ENCODE measurements at places on chromosomes 12 and 14.

DNA sequence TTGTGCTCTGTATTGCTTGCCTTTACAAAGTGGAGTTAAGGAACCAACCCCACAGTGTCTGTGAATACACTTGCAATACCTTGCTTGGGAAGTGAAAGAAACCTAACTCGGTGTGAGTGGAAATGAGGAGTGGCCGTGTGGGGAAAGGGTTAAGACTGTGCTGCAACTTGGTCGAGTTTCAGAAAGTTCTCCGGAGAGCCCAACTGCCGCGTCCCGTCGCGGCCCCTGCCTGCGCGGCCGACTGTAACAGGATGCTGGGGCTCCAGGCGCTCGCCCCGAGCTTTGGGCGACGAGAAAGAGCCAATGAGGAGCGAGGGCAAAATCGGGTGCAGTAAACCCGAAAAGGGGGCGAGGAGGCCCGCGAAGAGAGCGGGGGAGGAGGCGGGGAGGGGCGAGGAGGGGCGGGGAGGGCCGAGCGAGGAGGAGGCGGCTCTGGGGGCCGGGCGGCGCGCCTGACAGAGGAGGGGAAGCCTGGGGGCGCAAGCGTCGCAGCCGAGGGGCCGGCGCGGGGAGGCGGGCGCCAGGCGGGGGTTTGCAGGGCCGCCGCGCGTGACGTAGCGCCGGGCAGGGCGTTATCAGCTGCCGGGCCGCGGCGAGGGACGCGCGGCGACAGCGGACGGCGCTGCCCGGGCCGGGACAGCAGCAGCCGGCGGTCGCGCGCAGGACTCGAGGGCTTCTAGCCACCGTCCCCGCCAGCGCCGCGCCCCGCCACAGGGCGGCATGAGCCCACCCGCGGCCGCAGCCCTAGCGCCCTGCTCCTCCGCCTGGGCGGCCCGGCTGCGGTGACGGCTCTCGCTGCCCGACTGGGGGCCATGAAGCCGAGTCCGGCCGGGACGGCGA is at the start of gene DACT1:
DACT1 (plus strand) TSS at position 572 of the 840 bp plus-strand sequence; CDS start at position 813, 241 bp downstream.
- DNase-seq, result no peak

GRCh38 chr12:27428466-27428865 is 18.1 kb upstream of the SMCO2 start:
- DNase-seq, result no peak

GRCh38 chr14:22908601-22909000 is 10.3 kb downstream of the RBM23 start:
- DNase-seq, result no peak

- DNase-seq, result no peak
Observed at GRCh38 chr14:64775081-64775777, 71.0 kb downstream of the PLEKHG3 start.

GRCh38 chr14:36022765-36023410 is 153.6 kb downstream of the PTCSC3 start:
- no peak for DNase-seq

GRCh38 chr14:85150166-85150565 is 379.8 kb upstream of the FLRT2 start:
- no peak for DNase-seq

DNA sequence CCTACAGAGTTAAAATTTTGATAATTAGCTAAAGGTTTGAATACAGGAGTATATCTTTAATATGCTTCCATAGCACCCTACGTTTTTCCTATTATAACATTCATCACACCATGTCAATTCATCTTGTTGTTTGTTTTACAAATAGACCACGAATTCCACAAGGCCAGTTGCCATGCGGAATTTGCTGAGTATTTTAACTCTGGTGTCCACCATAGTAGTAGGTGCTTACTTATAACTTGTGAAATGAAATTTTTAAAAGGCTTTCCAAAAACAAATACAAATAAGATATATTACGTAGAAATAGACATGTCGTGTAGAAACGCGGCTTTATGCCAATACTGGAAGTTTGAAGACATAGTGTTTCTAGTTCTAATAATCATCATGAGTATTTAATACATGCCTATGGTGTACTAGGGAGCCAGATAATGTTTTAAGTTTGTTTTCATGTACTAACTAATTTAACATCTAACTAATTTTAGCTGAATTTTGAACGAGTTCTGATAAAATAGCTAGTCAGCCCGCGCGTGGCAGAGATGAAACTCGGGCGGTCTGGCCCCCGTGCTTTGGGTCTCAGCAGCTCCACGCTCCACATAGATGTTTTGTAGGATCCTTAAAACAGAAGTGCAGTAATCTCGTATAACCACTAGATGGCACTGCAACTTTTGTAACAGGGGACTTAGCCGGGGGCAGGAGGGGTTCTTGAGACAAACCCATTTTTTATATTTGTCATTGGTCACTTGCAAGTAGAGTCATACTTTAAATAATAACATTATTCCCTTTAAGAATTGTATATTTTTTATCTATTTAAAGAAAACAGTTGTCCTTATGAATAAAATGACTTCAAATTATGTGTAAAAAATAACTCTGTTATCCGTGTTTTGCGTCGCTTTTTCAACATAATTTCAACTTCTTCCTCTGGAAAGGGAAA is 10.2 kb downstream of the CD69 start:
- peak; percentile 40 for DNase-seq

DNA sequence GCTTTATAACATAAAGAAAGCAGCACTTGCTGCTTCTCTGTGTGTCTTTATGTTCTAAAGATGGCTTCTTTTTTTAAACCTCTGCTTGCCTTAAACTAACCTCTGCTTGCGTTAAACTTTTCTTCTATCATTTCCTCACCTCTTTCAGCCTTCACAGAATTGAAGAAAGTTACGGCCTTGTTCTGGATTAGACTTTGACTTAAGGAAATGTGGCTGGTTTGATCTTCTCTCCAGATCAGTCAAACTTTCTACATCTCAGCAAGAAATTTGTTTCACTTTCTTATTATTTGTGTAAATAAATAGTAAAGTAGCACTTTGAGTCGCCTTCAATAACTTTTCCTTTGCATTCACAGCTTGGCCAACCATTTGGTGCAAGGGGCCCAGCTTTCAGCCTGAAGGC is 64.2 kb downstream of the CMAS start:
- no peak for DNase-seq

GRCh38 chr14:77823378-77823777 is 23.5 kb downstream of the ADCK1 start:
- no peak for DNase-seq

DNA sequence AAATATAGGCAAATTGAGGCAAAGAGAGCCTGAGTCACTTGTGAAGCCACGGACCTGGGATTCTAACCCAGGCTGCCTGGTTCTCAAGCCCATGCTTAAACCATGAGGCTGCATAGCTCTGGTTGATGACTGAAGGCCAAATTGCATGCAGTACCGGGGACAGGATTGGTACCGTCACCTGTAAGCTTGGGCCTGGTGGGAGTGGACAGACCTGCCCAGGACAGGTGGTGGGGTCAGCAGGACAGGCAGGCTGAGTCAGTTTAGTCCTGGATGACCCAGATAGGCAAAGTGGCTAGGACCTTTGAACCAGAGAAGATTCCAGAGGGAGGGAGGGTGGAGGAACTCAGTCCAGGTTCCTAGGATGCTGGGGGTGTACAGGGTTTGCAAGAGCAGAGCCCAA is 25.8 kb downstream of the RIN3 start:
- no peak for DNase-seq

- no peak for DNase-seq
Observed at GRCh38 chr12:76072568-76072967, 11.9 kb downstream of the NAP1L1 start.

DNA sequence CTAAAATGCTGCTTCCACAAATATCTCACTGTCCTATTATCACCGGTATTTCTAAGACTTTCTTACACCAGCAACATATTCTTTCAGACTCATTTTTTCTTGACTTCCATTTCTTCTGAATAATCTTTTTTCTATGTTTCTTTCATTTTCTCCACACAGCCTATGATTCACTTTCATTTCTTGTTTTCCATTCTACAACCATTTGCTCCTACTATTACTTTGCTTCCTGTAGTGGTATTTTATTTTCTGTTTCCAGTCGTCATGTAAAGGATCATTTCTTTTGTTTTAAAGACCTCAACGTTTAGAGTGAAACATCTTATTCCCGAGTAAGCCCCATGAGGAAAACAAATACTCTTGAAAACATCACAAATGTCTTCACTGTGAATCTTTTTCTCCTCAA is 182.2 kb upstream of the MDGA2 start:
- DNase-seq, result no peak

- no peak for DNase-seq
Observed at GRCh38 chr14:53360829-53361228, 207.7 kb upstream of the DDHD1 start.

- no peak for DNase-seq
Observed at GRCh38 chr12:131065279-131065678, 111.6 kb downstream of the ADGRD1 start.

Data from stimulated activated CD4-positive, alpha-beta T cell treated with anti-CD3 and anti-CD28 coated beads, Interleukin-1b, Interleukin-23, amount 100 ng/mL, for 1 hour (primary cell).